Fibroblast of skin of abdomen (primary cell): ENCODE measurements at places on chromosomes 3 and 15.
A peak's percentile ranks its signal among the peaks of the same experiment; 100 is the strongest.

GRCh38 chr3:184343200-184343876 lies 5.9 kb downstream of the FAM131A start:
- DNase-seq = no peak

- no peak for DNase-seq
Observed at GRCh38 chr3:158058495-158059130, 47.6 kb downstream of the SHOX2 start.

DNA sequence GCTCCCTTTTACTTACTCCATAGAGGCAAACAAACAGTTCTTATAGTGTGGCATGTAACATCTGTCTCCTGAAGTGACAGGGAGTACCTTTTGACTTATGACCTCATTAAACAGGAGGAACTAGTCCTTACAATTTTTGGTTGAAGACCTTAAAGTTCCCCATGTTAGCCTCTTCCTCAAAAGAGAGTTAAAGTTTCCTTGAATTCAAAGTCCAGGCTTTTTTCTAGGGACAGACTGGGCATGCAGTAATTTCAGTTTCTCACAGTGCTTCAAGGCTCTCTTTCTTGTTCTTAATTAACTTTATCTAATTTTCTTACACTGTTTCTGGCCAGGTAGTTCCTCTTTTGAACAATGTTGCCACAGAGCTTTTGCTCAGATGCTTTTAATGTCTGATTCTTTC lies 12.1 kb downstream of the GOLM2 start:
- no peak for DNase-seq

GRCh38 chr15:77494964-77495363 lies 74.3 kb downstream of the HMG20A start:
- no peak for DNase-seq

DNA sequence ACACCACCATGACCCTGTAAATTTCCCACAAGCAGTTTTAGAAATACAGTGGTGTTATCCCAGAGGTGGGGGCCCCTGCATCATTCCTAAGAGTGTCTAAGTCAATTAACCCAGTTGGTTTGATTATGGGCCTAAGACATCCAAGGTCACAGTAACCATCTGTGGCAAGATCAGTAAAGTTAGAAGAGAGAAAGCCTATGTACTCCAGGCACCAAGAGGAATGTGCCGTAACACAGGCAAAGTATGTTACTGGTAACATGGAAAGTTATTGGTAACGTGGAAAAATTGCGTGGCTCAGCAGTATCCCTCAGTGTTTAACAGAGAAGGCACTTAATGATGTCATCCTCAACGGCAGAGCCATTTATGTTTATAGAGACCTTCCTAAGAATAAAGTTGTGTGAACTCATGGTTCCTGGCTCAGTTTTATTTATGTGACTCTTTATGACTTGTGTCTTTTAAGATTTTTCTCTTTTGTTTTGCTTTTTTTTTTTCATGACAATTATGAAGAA lies 144.1 kb upstream of the RASGRP1 start:
- peak; percentile 54 for DNase-seq

DNA sequence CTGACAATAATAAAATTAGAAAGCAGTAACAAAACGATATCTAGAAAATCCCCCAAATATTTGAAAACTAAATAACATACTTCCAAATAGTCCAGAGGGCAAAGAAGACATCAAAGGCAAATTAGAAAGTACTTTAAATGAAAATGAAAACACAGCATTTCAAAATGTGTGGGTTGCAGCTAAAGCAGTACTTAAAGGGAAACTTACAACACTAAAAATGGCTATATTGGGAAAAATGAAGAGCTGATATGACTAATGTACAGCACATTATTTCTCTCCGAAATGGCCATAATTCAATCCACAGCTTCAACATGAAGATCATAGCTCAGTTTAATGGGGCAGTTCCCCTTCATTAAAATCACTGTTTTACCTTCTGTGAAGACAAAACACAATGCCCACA lies 71.9 kb downstream of the FBXL22 start:
- DNase-seq = no peak

DNA sequence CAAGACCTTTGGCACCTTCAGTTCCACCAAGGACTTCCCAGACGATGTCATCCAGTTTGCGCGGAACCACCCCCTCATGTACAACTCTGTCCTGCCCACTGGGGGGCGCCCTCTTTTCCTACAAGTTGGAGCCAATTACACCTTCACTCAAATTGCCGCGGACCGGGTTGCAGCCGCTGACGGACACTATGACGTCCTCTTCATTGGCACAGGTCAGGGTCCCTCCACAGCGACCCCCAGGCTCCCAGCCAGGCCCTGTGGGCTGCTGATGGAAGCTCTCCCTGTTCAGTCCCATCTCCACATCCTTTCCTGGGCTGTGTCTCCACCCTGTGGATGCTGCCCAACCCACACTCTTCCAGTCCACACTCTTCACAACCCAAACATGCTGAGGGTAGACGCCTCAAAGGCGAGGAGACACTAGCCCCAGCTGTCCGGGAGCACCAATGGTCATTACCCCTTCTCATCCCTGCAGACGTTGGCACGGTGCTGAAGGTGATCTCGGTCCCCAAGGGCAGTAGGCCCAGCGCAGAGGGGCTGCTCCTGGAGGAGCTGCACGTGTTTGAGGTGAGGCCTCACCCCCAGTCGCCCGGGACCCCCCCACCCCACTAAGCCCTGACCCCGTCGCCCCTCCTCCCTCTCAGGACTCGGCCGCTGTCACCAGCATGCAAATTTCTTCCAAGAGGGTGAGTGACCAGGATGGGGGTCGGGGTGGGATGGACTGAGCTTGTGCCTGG lies 4.3 kb upstream of the LSMEM2 start:
- peak; percentile 36 for DNase-seq

DNA sequence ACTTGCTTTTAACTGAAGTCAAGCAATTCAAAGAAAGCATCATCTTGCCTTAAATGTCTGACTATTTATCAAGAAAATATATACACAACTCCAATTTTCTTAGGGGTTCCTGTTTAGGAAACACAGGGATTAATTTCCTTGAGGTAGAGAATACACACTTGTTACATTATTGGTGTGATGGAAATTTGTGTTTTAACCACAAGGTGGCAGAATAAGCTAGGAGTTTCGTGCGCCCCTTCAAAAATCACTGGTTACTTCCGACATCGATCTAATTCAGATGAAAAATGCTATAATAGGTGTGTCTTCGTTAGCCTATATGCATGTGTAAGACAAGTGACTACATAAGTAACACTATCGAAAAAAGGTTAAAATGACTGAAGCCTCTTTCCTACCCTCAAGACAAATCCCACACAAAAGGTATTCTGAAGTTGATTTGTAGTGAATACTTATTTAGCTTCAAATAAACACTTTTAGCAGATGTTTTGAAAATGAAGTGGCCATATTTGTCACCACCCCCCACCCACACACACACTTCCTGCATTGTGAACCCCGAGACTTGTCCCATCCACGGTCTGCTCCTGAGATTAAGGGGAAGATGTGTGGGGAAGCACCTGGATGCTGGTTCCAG lies 246.5 kb downstream of the ROBO1 start:
- DNase-seq = peak; percentile 45

GRCh38 chr3:197428117-197428801 lies 127.5 kb downstream of the BDH1 start:
- peak; percentile 71 for DNase-seq

DNA sequence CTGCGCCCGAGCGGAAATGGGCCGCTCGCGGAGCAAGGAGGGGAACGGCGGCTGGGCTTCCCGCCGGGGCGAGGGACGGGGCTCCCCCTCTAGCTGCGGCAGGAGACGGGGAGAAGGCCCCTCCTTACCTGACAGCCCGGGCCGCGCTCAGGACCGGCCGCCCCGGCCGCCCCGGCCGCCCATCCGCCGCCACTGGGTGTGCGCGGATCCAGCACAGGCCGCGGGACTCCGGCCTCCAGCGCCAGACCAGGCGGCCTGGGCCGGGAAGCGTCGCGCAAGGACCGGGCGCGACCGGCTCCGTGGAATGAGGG lies 296 bp downstream of the TPRA1 start:
- DNase-seq = no peak

GRCh38 chr15:68149059-68149458 lies 56.1 kb downstream of the CALML4 start:
- DNase-seq = peak; percentile 81

DNA sequence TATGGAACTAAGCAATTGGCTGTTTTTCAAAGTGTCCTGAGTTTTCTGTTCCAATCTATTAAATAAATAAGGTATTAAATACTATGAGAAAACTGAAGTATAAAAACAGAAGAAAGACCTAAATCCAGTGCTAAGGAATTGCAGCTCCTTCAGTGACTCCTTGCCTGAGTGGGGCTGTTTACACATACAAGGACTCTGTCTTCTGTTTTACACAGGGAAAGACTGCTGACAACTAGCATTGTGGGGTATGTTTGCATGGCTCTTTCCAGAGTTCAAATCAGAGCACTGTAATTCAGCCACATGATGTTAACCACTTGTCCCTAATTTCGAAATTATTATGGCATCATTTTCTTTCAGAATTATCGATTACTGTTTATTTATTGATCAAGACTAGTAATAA lies 31.3 kb upstream of the MEIS2 start:
- no peak for DNase-seq

GRCh38 chr3:195012100-195012499 lies 258.9 kb downstream of the XXYLT1 start:
- DNase-seq = no peak

GRCh38 chr3:154776549-154777225 lies 303.4 kb upstream of the MME start:
- DNase-seq = no peak

DNA sequence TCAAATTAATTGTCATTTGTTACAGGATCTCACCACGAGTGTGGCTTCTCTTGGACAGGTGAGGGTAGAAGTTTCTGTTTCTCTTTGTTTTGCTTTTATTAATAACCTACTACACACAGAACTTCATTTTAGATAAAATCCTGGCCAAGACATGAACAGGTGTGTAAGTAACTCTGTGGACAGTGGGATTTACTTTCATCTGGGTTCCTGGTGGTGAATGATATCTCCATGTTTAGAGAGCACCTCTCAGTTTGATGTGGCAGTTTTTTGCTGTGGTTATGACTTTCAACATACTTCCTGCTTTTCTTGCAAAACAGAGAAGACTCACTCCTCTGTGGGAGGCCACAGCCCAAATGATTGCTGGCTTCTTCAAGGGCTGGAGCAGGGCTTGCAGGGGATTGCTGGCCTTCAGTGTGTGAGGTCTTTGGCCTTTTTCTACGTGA lies 71.1 kb upstream of the XCR1 start:
- peak; percentile 30 for DNase-seq

DNA sequence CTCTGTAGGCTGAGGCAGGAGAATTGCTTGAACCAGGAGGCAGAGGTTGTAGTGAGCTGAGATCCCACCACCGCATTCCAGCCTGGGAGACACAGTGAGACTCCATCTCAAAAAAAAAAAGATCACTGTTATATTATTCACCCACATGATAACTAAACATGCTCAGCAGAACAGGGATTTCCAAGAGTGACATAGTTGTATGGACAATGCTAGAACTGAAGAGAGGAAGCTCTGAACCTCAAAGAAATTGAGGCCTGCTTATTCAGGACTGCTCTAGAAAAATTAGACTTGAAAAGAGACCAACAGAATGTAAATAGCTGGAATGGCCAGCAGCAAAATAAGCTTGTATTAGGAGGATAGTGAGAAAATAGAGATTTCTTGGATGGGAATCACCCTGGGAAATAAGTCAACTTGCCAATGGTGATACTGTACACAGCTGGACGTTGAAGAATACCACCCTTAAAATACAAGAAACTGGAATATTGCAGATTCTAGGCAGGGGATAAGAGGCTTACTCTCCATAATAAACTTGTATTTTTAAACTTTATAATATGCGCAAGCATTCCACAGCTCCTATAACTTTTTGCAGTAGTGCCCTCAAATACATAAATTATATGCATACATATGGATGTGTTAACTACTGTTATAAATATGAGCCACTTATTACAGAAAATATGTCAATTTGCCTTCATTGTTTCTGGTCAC lies 28.2 kb downstream of the PIK3CB start:
- no peak for DNase-seq

GRCh38 chr3:138059261-138059660 lies 49.3 kb downstream of the CLDN18 start:
- no peak for DNase-seq

- DNase-seq = peak; percentile 34
Observed at GRCh38 chr15:46091860-46092450, 457.1 kb downstream of the SQOR start.

- DNase-seq = no peak
Observed at GRCh38 chr3:185208823-185209222, 45.0 kb downstream of the EHHADH start.

DNA sequence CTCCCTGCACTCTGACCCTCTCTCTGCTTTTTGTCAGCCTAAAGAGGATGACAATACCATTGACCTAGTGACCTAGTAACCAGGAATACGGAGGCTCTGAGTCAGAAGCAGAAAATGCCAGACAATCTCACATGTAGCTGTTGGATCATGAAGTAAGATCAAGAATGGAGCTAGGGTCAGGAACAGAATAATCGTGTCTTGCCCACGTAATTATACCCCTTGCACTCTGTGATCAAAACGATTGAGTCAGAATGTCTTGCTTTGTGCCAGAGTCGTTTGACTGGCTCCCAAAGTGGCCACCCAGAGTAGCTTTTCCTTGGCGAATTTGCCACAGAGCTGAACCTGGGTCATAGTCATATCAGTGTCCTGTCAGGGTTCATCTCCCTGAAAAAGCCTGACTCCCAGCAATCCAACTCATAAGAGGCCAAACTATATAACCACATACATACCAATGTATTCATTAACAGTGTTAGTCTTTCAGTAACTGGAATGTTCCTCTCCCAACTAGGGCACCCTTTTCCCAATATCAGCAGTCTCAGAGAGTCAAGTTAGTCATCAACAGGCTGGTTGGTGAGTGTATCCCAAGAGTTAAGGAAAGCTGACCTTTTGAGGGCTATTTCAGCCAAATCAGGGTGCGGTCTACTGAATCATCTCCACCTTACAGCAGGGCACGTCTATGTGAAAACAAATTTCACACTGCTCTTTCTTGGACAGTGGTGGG lies 5.0 kb upstream of the CDV3 start:
- peak; percentile 76 for DNase-seq

DNA sequence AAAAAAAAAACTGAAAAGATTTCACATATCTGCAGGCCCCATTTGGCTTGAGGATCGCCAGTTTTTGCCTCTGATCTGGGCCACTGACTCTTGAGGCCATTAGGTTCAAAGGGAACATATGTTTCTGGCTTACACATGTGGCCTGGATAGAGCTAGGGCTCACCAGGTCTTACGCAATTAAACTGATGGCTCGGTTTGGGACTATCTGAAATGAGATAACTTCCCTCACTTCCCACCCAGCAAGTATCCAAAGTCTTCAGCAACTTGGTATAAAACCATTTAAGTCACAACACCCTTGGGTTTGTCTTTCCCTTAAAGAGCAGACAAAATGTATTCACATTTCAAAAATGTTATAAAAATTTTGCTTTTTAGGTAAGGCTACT lies 36.3 kb downstream of the LRIG1 start:
- no peak for DNase-seq

- no peak for DNase-seq
Observed at GRCh38 chr3:4753073-4753691, 226.1 kb upstream of the BHLHE40 start.

DNA sequence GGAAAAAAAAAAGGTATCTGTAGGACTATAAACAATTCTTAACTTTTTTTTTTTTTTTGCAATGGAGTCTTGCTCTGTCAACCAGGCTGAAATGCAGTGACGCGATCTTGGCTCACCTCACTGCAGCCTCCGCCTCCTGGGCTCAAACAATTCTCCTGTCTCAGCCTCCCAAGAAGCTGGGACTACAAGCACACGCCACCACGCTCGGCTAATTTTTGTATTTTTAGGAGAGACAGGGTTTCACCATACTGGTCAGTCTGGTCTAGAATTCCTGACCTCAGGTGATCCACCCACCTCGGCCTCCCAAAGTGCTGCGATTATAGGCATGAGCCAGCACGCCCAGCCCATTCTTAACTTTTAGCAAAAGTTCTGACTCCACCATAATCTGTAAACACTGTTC lies 50.5 kb downstream of the TRPM7 start:
- no peak for DNase-seq
